Erythroblast (primary cell): ENCODE measurements at places on chromosomes 11 and 22.

DNA sequence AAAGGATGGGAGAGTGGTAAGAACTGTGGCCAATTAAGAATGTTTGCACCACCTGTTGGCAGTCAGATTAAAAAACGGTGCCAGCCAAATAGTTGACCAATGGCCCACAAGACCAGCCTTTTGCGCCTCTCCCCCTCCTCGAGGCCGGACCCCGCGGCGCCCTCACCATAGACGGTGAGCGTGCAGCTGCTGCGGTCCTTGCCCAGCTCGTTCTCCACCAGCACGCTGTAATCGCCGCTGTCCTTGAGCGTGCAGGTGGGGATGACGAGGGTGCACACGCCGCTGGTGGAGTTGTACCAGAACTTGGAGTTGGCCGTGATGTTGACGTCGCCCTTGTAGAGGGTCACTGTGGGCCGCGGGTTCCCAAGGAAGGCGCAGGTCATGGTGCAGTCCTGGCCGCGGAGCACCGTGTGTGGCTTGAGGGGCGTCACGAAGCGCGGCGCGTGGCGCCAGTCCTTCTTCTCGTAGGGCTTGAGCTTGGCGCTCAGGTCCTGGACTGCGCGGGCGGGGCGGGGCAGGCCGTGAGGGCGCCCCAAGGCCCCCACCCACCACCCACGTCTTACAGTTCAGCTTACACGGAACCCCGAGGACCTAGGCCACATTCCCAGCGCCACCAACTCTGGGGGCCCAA, 7.2 kb downstream of the TMEM86A start:
- DNase-seq = no peak

- DNase-seq = no peak
Observed at GRCh38 chr11:30488304-30488998, 97.7 kb downstream of the MPPED2 start.

DNA sequence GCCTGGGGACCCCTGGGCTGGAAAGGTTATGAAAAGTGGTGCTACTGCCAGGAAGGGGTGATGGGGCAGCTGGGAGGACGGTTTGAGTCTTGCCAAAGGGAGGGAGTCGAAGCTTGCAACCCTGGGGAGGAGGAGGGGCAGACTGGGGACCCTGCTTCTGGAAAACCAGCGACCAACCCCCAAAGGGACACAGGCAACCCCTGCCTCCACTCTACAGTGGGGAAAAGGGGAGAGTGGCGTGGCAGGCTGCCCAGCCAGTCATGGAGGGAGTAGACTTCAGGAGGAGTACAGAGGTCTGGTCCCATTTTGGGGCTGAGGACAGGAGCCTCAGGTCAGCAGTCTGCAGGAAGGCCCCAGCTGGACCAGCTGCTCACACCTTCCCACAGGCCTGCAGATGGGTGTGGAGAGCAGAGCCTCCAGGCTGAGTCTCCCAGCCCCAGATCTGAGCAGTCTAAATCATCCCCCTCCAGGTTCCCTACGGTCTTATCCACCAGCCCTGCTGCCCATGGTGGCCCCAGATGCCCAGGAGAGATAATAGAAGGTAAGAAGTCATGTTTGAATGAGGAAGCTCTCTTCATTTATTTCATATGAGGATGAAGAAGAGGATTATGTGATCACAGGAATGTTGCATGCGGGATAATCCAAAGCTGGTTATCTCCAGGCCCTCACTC, 3.3 kb downstream of the DDT start:
- peak; percentile 63 for DNase-seq

GRCh38 chr22:32814285-32814860, 12.9 kb downstream of the TIMP3 start:
- no peak for DNase-seq

- DNase-seq = no peak
Observed at GRCh38 chr11:93166194-93166593, 31.6 kb downstream of the SLC36A4 start.

DNA sequence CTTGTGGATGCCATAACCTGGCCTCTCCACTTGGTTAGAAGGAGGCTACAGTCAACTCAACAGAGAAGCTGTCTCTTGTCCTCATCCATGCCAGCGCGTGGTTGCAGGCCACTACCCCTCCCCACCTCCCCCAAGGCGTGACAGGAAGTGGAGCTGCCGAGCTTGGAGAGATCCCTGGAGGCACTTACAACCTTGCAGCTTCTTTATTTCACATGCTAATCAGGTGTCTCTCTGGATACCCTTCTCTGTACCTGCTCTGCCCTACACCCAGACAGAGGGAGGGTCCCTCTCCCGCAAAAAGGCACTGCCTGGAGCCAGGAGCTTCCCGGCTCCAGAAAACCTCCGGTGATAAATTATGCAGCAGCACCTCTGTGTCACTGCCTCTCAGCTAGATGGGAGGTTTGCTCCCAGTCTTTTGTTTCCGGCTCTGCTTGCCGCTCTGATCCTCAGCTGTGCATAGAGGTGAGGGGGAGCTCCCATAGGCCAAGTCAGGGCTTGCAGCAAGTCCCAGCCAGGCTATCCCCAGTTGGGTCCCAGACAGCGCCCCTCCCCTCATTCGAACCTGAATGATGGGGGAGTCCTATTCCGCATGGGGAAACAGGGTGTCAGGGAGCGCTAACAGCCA, 5.7 kb downstream of the LRP4 start:
- no peak for DNase-seq

DNA sequence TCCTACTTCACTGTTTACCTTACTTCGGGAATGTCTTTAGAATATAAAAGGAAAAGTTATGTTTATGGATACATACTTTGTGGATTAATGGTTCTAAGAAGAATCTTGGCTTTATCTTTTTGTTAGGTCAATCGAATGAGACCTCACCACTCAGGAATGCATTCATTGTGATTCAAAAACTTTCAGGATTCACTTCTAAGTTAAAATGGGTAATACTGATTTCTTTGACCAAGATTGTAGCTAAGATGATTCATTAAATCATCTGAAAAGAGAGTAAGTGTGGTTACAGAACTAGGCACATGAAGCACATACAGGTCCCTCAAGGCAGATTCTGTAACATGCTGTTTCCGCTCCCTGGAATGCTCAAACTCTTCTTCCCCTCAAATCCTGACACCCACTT, 716.4 kb downstream of the KCNA4 start:
- no peak for DNase-seq

DNA sequence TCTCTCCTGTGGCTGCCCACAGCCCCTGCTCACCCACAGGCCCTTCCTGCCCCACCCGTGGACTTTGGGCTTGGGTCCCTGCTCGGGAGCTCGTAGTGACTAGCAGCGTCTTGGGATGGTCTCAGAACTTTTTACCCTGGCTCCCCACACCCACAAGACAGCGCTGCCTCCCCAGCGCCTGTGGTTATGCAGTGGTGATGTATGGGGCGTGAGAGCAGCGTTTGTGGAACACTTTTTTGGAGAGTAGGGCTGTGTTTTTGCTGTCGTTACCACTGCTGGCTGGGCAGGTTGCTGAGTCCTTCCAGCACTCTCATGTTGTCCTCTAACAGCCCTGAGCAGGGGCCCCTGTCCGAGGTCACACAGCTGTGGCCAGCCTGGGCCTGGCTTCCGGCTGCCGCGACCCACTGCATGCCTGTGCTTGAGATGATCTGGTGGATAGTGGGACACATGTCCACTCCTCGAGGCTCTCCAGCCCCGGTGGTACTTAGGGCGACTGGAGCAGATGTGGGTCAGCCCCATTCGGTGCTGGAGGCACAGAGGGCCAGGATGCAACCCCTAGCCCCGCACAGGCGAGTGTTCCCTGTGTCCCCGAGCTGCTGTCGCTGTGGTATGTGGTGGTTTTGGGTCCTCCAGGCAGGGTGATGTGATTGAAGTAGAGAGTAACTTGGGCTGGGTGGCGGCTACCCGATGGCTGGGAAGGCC, 7.1 kb upstream of the GRAMD4 start:
- no peak for DNase-seq

- DNase-seq = no peak
Observed at GRCh38 chr11:8011371-8011770, 24.2 kb downstream of the EIF3F start.

DNA sequence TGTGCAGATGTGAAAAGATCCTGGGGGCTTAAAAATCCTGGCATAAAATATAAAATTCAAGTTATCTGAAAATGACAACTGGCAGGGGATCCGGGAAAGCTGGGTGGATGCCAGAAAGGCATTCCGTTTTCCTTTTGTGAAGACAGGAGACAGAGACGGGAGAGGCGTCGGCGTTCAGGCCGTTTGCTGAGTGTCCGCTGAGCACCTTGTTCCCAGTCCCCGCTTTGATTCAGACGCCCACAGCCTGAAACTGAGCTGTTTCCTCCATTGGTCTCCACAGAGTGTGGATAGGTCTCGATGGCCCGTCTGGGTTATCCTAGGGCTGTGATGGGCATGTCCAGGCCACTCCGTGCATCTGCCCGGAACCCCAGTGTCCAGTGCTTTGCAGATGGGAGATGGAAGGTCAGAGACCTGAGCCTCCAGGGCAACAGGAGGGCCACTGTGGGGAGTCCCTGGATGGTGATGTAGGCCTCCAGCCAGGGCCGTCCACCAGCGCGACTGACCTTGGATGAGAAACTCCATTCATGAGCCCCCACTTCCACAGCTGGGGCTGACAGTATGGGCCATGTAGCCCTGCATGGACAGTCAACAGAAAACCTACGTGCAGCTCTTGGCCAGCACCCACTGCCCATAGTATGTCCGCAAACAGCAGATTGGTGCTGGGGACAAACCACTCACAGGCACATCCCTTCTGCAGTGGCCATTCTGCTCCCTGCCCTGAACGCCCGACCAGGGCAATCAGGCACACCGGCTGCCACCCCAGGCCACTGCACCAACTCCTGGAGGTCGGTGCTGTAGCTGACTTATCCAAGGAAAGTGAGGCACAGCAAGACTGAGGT, 11.6 kb downstream of the MRGPRF start:
- no peak for DNase-seq

- DNase-seq = peak; percentile 12
Observed at GRCh38 chr11:32706985-32707741, 87.3 kb downstream of the CCDC73 start.

GRCh38 chr11:61442616-61443015, 12.7 kb downstream of the SDHAF2 start:
- no peak for DNase-seq

- DNase-seq = no peak
Observed at GRCh38 chr11:1307163-1307870, 2.1 kb downstream of the TOLLIP start.

- DNase-seq = no peak
Observed at GRCh38 chr22:17835256-17835655, 61.0 kb upstream of the BID start.

- no peak for DNase-seq
Observed at GRCh38 chr11:66264914-66265313, 3.5 kb upstream of the RAB1B start.

DNA sequence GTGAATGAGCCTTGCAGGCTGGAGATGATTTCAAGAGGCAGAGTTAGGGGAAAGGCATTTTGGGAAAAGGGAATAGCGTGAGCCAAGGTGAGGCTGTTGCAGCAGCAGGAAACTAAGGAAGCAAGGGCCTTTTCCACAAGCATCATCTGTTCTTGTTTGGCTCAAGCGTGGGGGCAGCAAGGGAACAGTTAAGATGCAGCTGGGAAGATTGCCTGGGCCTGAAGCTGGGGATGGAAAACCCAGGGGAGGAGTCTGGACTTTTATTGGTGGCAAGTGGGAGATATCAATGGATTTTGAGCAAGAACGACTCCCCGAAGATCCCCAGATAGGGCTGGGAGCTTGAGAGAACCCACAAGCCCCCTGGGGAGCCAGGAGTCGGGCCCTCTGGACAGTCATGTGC, 27.3 kb upstream of the PICK1 start:
- DNase-seq = no peak
